ENCODE measurements at places on chromosomes 6 and 20.
A peak's percentile ranks its signal among the peaks of the same experiment; 100 is the strongest.

GRCh38 chr6:169702840-169703246 is 917 bp downstream of the C6orf120 start:
- no peak for DNase-seq

DNA sequence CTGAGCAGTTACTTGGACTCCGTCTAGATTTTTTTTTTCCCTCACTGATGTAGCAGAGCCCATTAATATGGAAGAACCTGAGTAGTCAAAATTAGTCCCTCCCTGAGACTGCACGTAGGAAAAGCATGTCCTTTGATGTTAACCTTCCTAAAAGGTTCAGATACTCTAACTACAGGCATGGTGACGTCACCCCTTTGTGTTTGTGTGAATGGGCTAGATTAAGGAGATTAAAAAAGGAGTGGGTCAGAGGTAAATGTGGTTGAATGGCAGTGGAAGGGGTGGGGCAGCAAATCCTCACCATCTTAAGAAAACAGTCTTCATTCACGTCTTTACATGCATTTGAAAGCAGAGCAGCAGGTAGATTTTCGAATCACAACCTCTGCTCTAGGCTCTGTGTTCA is 521.1 kb downstream of the TFAP2B start:
- no peak for DNase-seq

- DNase-seq: no peak
Measured at GRCh38 chr6:73011945-73012344, 213.4 kb downstream of the KHDC1L start.

DNA sequence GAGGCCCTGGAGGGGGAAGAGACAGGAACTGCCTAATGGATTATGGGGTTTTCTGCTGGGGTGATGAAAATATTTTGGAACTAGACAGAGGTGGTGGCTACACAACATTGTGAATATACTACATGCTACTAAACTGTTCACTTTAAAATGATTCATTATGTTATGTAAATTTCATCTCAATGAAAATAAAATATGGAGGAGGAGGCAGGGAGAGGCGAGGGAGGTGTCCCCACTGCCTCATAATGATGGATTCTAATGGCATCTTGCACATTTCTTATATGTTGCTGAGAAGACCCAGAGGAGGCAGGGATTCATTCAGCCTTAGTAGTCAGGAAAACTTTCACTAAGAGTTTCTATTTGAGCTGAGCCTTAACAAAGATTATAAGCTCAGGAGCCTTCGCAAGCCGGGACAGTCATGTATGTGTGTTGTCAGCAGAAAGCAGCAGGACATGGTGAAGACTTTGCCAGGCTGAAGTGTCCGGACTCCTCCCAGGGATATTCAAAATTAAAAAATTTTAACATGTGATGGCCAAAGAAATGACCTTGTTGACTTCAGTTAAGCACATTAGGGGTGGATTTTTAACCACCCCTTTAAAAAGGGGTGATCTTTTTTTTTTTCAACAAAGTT is 158.6 kb upstream of the PCSK2 start:
- no peak for DNase-seq

- DNase-seq: no peak
Measured at GRCh38 chr6:28758818-28759235, 165.0 kb downstream of the TRIM27 start.

- DNase-seq: no peak
Measured at GRCh38 chr6:108868647-108869046, 20.4 kb downstream of the ARMC2 start.

DNA sequence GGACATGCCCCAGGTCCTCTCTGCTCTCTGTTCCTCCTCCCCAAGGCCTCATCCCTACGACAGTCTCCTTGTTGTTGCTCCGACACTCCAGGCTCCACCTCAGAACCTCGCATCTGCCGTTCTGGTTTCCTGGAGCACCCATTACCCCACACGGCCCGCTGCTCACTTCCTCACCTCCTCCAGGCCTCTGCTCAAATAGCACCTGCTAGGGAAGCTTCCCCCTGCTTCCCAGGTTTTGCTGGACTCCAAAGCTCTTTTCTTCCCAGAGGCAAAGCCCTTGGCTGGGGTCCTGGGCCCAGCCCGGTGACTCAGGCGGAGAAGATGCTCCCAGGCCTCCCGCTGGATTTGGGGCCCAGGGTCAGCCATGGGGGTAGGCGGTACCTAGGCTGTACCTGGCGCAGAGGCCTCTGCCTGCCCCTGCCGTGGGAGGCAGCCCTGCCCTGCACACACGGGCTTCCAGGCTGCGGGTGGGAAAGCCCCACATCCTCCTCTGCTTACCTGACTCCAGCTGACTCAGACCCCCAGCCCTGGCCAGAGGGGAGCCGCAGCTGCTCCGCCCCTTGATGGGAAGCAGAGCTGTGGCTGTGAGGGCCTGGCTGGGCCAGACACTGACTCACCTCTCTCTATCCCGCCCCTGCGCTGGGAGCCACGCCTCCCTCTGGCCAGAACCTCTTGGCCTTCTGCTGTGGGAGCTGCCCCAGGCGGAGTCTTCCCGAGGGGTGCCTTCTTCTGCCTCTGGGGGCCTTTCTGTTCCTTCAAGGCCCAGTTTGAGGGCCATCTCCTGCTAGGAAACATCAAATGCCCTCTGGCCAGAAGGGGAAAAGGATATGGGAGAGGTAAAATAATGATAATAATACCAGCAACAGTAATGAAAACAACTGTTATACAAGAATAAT is 130.5 kb downstream of the CEBPB start:
- peak; percentile 90 for DNase-seq

GRCh38 chr20:63889241-63890200 is 5.4 kb upstream of the DNAJC5 start:
- DNase-seq: no peak

DNA sequence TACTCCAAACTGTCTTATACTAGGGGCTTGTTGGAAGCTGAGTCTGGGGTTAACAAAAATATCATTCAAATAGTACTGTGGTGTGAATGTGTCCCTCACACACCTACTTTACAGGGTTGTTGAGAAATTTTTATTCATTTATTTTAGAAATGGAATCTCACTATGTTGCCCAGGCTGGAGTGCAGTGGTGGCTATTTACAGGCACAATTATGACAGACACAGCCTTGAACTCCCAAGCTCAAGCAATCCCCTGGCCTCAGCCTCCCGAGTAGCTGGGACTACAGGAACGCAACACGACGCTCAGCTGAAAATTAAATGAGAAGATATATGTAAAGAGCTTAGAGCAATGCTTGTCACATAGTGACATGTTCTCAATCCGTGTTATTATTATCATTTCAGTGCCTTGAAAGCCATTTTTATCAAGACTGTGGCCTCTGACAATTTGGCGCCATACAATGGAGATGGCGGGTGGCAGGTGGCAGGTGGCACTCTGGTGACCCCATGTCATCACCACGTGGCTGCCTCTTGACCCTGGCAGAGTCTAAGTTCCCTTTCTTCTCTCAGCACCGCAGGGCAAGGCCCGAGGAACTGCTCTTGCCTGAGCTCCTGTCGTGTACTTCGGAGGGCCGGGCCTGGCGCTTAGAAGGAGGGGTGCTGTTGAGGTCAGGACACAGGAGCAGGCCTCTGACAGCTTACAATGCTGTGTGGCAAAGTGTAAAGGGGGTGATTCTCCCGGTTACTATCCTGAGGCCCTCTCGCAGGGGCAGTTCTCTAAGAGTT is 64.5 kb downstream of the STX11 start:
- no peak for DNase-seq

DNA sequence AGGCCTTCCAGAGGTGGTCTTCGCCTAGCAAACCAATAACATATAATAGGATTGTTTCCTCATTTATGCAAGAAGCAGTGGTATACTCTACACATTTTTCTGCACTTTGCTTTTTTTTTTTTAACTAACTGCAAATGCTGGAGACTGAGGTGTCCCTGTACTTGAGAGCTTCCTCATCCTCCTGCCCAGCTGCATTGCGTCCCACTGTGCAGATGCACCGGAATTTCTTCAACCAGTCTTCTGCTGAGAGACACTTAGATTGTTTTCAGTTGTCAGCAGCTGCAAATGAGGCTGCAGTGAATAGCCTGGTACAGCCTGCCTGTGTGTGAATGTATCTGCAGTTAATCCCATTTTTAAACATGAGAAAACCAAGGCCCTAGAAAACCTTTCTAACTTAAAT is 11.5 kb downstream of the FGD2 start:
- no peak for DNase-seq

- no peak for DNase-seq
Measured at GRCh38 chr6:124963831-124964763, 1.9 kb downstream of the RNF217 start.

Data from WTC11 (cell line).